Thoracic aorta endothelial cell (primary cell): ENCODE measurements at places on chromosomes 6 and 20. TPM values are rescaled to one million over a fixed set of nuclear protein-coding genes. Genes with fewer than 3 reads are reported as not detected.

The IL20RA gene
- total RNA-seq: not detected in 2 replicates

The GPRC6A gene
- total RNA-seq: not detected in 2 replicates

The HSPA1B gene
- 26.1 and 97.3 TPM in 2 replicates for total RNA-seq

The OPRL1 gene
- 0.93 and 1.0 TPM in 2 replicates for total RNA-seq

The PROKR2 gene
- total RNA-seq: not detected in 2 replicates

The BPIFA1 gene
- total RNA-seq: not detected in 2 replicates

The PGBD1 gene
- 9.1 and 9.7 TPM in 2 replicates for total RNA-seq
